ENCODE measurements at places on chromosomes 2 and 18.

DNA sequence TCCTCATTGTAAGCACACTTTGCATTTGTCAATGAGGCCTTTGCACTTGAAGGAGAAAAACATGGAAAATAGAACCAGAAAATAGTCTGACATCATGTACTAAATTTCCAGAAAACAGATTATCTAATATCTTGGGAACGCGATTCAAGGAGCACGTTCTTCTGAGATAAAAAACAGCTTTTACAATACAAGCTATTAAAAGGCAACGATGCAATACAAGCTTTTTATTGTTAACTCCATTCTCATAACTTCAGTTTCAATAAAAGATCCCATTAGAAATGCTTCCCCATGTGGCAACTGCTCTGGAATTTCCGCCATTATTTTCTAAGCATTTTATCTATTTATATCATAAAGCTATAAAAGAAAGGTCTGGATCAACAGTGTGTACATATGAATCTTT lies 40.3 kb downstream of the NRXN1 start:
- DNase-seq = no peak

GRCh38 chr2:74130211-74130995 lies 17.3 kb downstream of the BOLA3 start:
- no peak for DNase-seq

DNA sequence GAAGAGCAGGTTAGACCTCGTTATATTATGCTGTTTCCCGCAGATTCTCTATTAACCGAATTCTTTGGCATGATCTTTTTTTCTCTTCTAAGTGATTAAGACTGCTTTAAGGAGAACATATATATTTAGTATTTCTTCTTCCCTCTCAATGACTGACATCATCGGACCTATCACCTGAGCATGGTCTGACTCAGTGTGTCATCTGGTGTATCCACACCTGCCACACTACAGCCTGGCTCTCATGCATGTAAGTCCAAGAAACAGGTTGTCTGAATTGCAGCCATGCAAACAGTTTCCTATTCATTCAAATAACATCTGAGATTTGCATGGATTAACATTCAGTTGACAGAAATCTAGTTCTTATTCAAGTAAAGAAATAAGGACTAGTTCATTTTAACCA lies 55.1 kb upstream of the CWC22 start:
- no peak for DNase-seq

DNA sequence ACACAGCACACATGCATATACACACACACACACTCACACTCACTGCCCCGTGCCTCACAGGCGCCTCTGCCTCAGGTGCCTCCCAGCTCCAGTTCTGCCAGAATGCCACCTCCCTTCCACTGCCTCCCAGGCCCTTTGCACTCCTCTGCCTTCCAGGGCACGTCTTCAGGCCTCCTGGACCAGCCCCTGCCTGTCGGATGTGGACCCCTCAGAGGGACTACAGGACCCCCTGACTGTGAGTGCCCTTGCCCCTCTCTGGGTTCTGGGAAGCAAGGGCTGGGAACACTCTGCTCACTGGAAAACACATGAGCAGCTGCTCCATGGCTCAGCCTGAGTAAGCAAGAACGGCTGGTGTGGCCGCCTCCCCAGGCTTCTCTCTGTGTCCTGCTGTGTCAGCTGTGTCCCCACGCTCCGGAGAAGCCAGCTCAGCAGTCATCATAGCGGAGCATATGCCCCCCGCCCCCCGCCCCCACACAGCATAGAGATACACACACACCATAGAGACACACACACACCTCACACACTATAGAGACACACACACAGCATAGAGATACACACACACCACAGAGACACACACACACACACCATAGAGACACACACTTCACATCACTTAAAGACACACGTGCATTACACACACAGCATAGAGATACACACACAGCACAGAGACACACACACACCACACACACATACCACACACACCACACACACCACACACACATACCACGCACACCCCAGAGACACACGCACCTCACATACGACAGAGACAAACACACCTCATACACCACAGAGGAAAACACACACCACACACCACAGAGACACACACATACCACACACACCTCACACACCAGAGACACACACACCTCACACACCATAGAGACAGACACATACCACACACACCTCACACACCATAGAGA lies 271.3 kb downstream of the CYRIA start:
- DNase-seq = no peak

GRCh38 chr2:214185546-214185945 lies 225.3 kb upstream of the VWC2L start:
- no peak for DNase-seq

DNA sequence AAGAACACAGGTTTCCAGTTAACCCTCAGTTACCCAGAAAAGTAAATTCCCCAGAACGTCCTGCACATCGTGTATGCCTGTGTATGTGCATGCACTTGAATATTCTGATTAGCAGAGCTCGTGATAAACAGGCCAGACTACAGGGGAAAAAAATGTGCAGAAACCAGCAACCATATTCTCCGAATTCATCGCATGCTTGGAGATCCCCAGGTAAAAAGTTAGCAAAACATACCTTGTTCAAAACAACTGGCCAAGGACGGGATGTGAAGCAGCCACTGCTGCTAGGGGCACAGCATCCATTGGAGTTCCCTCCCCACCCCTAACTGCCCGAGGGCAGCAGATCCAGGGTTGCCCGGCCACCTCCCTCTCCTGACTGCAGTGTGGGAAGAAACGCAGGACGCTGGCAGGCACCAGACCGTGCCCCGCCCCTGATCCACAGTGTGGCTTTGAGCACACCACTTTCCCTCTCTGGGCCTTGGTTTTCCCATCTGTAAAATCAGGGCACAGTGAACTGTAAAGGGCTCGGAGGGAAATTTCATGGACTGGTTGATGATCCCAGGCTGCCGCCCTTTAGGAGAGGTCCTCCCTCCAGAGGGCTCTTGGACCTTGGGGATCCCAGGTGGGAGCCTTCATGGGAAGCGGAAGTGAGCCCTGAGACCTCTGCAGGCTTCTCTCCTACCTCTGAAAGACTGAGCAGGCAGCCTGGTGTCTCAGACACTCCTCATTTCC lies 11.9 kb upstream of the ARID5A start:
- DNase-seq = no peak

DNA sequence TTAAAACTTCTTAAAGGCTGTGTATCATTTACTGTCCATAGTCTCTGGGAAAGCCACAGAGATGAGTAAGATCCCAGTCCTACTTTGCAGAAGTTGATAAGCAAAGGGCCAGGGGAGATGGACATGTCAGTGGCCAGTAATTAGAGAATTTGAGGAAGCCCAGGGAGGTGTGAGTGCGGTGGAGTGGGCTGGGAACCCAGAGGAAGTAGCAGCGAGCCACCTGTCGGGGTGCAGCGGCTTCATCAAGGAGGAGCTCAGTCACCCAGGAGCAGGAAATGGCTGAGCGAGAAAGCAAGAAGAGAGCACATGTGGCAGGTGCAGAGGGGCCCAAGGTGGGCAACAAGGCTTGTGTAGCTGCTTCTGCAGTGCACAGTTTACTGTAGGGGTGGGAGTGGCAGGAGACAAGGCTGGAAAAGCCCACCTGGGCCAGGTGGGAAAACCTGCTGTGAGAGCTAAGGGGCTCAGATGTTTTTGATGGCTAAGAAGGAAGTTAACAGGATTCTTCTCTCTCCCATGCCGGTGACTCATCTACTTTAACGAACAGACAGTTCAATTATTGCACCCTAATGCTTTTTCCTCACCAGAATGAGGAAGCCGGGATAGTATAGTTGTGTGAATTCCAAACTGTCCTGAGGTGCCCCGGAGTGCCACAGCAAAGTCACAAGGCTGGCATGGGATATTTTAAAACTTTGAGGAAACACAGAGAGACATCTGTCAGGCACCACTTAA lies 34.8 kb upstream of the MGAT5 start:
- no peak for DNase-seq

DNA sequence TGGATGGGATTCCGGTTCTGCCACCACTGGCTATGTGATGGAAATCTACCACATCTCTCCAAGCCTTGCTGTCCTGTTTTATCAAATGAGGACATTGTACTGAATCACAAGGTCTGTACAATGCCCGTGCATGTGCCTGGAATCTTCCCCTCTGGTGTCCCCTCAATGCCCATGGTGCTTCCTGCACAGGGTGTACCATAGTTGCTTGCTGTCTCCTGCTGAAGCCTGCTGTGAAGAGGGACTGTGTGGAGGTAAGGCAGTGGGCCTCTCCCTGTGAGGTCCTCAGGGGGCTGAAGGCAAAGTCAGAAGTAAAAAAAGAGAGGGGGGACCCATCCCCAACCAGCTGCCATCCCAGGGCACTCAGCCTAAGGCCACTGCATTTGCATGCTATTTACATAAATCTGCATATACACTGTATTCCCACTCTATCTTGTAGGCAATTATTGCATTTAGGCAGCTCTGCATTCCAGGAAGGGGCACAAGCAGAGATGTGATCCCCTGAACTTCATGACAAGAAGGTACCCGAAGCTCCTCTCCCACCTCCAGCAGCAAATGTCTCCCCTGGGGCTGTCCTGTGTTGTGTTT lies 9.1 kb upstream of the STEAP3 start:
- no peak for DNase-seq

GRCh38 chr2:12617366-12617765 lies 99.4 kb upstream of the TRIB2 start:
- DNase-seq = no peak

GRCh38 chr2:216635171-216635570 lies 2.0 kb downstream of the IGFBP2 start:
- DNase-seq = no peak

GRCh38 chr2:129456691-129457090 lies 522.8 kb upstream of the RAB6C start:
- no peak for DNase-seq

- DNase-seq = no peak
Measured at GRCh38 chr2:16626997-16627605, 38.5 kb downstream of the CYRIA start.

DNA sequence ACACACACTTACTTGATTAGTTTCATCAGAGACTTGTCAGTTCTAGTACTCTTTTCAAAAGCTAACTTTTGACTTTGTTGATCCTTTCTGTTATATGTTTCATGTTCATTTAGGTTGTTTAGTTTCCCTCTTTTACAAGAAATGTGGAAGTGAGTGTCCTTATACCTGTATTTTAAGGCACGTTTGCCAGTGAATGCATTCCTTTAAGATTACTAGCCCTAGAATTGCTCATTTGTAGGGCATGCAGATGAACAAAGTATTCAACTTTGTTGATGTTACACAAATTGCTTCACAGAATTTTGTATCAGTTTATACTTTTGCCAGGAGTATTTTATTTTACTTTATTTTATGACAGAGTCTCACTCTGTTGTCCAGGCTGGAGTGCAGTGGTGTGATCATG lies 6.3 kb downstream of the IL1RL2 start:
- no peak for DNase-seq

DNA sequence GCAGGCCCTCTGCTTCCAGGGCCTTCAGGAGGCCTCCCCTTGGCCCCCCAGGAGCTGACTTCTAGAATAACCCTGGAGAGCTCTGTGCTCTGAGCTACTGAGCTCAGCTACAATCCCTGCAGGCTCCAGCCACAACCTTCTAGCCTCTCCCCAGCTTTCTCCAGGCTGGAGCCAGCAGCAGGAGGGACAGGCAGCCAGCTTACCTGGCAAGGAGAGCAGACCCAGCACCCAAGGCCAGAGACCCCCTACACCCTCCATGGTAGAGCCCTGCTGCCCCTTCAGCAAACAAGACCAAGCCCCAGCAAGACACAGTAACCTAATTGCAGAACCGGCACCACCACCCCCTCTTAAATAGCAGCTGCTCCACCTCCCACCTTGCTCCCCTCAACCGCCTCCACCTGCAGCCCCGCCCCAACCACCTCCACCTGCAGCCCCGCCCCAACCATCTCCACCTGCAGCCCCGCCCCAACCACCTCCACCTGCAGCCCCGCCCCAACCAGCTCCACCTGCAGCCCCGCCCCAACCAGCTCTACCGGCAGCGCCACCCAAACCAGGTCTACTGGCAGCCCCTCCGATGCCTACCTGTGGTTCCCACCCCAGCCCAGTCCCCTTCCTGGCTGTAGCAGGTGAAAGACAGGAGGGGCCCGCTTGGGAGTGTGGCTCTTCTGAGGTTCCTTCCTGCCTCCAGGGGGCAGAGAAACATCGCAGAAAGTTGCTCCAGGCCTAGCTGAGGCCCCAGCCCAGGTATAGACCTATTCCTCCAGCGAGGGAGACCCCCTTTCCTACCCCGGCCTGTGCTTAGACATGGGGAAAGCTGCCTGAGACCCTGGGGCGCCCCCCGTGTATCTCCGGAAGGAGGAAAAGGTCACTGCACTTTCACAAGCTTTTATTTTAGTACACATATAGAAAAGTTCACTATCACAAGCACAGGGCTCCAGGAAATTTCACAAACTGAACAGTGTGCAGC lies at the start of gene ASTL:
ASTL (minus strand) TSS at position 324 of the 967 bp plus-strand sequence; CDS start at position 258, 66 bp downstream.
- no peak for DNase-seq

GRCh38 chr18:44061438-44061837 lies 619.2 kb upstream of the SETBP1 start:
- DNase-seq = no peak

GRCh38 chr2:216064665-216065064 lies 16.9 kb downstream of the PECR start:
- DNase-seq = no peak

- DNase-seq = no peak
Measured at GRCh38 chr2:35938838-35939237, 416.7 kb upstream of the CRIM1 start.

DNA sequence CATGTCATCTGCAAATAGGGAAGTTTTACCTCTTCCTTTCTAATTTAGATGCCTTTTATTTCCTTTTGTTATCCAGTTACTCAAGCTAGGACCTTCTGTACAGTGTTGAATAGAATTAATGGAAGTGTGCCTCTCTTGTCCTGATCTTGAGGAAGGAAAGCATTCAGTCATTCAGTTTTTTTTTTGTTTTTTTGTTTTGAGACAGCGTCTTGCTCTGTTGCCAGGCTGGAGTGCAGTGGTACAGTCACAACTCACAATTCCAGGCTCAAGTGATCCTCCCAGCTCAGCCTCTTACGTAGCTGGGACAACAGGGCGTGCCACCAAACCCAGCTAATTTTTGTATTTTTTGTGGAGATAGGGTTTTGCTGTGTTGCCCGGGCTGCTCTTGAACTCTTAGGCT lies 203.9 kb upstream of the ALPP start:
- no peak for DNase-seq

- DNase-seq = no peak
Measured at GRCh38 chr2:197360744-197361156, 50.2 kb upstream of the ANKRD44 start.

DNA sequence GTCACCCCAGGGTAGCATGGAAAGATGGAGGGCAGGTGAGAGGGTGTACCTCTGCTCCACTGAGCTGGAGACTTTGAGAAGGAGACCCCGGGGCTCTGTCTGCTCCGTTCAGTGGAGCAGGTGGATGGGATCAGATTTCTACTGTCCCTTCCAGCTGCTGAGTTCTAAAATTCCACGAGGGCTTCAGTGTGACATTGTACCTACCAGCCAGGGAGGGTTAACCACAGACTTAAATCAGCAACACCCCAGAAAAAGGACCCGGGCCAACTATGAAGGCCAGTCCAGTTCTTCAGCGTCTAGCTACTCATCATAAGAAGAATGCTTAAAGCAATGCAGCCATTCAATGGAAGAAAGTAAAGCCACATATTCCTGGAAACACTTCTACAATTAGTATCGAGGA lies 23.8 kb downstream of the STAT1 start:
- no peak for DNase-seq
